ENCODE measurements at places on chromosomes 6 and 20. TPM values are rescaled to one million over a fixed set of nuclear protein-coding genes. Genes with fewer than 3 reads are reported as not detected.

PROCR gene
- total RNA-seq, result 2.8 TPM

GRCh38 chr6:116008470-116009243 is 52.0 kb downstream of the FRK start:
- H3K4me3 ChIP-seq, result peak overlapping the region; percentile 1
- no peaks in the 10 kb centered on the region for H3K4me1 ChIP-seq
- H3K27ac ChIP-seq, result no peak overlapping the region
- DNase-seq, result peak; percentile 37
- no peaks in the 10 kb centered on the region for H3K36me3 ChIP-seq
- H3K27me3 ChIP-seq, result no peaks in the 10 kb centered on the region

DNA sequence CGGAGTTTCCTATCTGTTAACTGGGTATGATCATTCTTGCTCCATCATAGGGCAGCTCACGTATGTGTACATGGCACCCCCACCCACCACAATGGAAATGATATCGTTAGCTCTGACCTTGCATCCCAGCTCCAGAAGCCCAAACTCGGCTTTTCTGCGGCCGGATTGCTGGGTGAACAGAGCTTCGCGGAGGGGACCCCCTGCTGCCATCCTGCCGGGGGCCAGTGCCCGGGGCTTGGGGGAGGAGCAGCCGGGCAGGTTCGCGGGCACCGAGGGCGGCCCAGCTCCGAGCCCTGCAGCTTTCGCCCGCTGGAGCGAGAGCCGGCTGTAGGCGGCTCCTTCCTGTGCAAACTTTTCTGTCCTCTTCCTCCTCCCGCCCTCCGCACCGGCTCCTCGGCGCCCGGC is 24.9 kb upstream of the FUCA2 start:
- H3K4me1 ChIP-seq, result no peaks in the 10 kb centered on the region
- H3K27me3 ChIP-seq, result peaks cover 26% of the 10 kb centered on the region
- H3K27ac ChIP-seq, result no peak overlapping the region
- H3K4me3 ChIP-seq, result peak overlapping the region; percentile 67

DNA sequence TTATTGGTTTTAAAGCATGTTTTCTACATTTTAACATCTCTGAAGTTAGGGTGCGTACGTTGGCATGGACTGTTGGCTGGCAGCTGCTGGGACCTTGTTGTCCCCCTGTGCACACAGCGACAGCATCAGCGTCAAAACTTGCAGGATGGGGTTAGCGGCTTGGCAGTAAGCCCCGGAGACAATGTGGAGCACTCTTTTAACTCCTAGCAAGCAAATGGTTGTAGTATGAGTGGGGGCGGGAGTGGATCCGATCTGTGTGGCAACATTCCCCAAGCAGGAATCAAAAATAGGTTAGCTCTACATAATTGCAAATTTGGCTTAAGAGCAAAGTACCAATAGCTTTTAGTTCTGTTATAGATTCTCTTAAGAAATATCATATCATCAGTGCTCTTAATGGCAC is 70.1 kb downstream of the NRN1 start:
- H3K27ac ChIP-seq, result no peak overlapping the region
- no peak for DNase-seq

DNA sequence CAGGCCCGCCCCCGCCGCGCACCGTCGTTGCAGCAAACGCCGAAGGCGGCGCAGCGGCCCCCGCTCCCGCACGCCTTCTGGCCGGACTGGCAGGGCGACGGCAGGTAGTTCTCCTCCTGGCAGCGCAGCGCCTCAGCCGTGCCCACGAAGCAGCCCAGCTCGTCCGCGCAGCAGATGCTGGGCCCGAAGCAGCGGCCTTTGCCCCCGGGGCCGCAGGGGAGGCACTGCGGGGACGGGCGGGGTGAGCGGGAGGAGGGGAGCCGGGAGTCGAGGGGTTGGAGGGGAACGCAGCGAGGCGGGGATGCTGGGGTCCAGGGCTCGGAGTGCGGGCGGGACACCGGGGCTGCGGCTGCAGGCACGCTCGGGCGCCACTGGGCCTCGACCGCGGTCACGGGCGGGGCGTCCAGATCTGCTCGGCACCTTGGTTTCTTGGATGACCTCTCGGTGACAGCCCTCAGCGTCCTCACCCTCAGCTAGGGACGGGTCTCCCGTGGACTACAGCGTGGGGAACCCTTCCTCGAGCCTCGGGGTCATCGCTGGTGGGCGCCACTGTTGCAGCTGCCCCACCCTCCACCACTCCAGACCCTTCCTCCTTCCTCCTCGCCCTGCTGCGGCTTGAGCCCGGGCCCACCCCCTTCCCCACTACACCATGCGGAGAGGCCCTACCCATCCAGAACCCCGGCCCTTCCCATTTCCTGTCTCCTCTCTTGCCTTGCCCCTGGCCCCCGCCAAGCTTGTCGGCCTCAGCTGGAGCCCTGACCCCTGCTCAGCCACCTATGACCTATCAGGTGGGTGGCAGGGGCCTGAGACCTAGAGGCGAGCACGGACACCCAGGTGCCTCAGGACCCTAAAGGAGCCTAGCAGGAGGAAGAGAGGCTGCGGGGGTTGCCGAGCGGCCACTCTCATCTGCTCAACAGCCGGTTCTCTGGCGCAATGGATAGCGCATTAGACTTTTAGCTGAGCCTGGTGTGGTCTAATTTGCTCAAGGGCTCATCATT is 1.3 kb downstream of the AVP start:
- peak overlapping the region; percentile 41 for H3K4me3 ChIP-seq
- no peak overlapping the region for H3K27ac ChIP-seq
- peaks cover 8% of the 10 kb centered on the region for H3K4me1 ChIP-seq
- H3K36me3 ChIP-seq, result no peaks in the 10 kb centered on the region

MLN gene
- total RNA-seq, result not detected

ARFGEF2 gene
- 24.0 TPM for total RNA-seq

DNA sequence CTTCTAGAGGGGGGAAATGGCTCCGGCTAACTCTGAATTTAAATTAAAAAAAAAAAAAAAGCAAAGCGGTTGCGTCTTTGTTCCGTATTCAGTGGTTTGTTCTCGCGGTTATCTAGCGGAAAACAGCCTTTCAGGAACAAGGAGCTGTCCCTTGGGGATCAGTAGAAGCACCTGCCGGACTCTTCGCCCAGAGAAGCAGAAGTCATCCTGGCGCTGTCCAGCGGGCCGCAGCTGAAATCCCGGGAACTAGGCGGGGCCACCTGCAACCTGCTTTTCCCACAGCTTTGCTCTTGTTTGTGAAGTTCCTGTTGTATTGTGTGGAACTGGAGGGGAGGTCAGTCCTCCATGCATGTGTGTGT is 43.9 kb upstream of the GJE1 start:
- no peak for DNase-seq
- no peak overlapping the region for H3K27ac ChIP-seq
- H3K4me3 ChIP-seq, result no peak overlapping the region
- H3K36me3 ChIP-seq, result no peaks in the 10 kb centered on the region
- H3K27me3 ChIP-seq, result no peaks in the 10 kb centered on the region

CPNE1 gene
- total RNA-seq, result 55.9 TPM

DNA sequence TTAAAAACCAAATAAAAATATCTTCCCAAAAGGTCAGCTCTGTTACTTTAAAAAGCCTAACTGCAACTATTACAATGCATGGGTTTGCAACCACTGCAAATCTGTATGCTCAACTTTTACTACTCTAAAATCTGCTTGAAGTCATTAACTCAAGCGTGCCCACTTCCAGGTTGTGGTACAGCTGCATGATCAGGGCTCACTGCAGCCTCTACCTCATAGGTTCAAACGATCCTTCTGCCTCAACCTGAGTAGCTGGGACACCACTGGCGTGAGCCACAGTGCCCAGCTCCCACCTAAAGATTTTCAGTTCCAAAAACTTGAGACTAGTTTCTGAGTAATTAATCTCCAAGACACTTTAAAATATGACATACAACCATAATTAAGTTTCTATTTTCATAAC is 8.2 kb downstream of the DIDO1 start:
- no peak overlapping the region for H3K4me3 ChIP-seq
- no peak overlapping the region for H3K27ac ChIP-seq
- H3K4me1 ChIP-seq, result peaks cover 91% of the 10 kb centered on the region
- no peaks in the 10 kb centered on the region for H3K27me3 ChIP-seq

- peak overlapping the region; percentile 89 for H3K27ac ChIP-seq
- H3K27me3 ChIP-seq, result no peaks in the 10 kb centered on the region
- no peak for DNase-seq
- H3K4me3 ChIP-seq, result peak overlapping the region; percentile 72
These were observed 859 bp upstream of the SMIM29 start for GRCh38 chr6:34249469-34250261.

GRCh38 chr6:138455746-138456400 is 43.4 kb downstream of the NHSL1 start:
- H3K4me3 ChIP-seq, result no peak overlapping the region
- no peaks in the 10 kb centered on the region for H3K4me1 ChIP-seq
- H3K36me3 ChIP-seq, result no peaks in the 10 kb centered on the region
- DNase-seq, result no peak
- no peaks in the 10 kb centered on the region for H3K27me3 ChIP-seq

OR12D3 gene
- not detected for total RNA-seq

SDC4 gene
- total RNA-seq, result 227 TPM

DDX39B gene
- 141 TPM for total RNA-seq

GRCh38 chr6:41548098-41548840 is 2.1 kb downstream of the FOXP4 start:
- H3K27ac ChIP-seq, result no peak overlapping the region
- H3K36me3 ChIP-seq, result peaks cover 7% of the 10 kb centered on the region
- peak overlapping the region; percentile 82 for H3K4me3 ChIP-seq
- no peaks in the 10 kb centered on the region for H3K27me3 ChIP-seq
- DNase-seq, result peak; percentile 53
- H3K4me1 ChIP-seq, result peaks cover 23% of the 10 kb centered on the region
